ENCODE measurements at places on chromosomes 5 and 9.

GRCh38 chr5:71537687-71538086, 49.5 kb upstream of the MCCC2 start:
- no peak for DNase-seq

GRCh38 chr9:20601292-20601691, 21.0 kb downstream of the MLLT3 start:
- DNase-seq: no peak

DNA sequence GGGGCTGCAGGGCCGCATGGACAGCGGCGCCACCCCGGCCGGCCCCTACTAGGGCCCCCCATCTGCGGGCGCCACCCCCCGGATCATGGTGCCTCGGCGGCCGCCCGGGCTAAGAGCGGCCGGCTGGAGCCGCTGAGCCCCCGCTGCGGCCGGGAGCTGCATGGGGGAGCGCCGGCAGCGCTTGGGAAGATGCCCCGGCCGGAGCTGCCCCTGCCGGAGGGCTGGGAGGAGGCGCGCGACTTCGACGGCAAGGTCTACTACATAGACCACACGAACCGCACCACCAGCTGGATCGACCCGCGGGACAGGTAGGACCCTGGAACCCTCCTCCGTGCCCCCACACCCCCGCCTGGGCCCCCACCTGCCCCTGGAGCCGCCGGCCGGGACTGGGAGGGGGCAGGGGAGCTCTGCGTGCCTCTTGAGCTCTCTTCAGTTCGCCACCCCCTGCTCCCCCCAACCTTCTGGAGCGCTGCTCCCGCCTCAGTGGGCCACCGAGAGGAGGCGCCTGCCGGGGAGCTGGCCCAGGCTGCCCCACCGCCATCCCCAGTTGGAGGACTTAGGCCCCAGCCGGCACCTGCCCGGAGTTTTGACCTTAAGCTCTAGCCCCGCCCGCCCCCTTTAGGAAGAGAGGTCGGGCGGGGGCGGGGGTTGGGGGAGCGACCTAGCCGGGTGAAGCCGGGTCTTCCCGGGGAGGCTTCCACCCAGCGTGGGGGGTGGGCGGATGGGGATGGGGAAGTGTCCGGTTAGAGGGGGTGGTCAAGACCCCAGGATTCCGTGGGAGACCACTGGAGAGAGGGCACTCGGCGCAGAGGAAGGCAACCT, 730 bp downstream of the WWC1 start:
- no peak for DNase-seq

DNA sequence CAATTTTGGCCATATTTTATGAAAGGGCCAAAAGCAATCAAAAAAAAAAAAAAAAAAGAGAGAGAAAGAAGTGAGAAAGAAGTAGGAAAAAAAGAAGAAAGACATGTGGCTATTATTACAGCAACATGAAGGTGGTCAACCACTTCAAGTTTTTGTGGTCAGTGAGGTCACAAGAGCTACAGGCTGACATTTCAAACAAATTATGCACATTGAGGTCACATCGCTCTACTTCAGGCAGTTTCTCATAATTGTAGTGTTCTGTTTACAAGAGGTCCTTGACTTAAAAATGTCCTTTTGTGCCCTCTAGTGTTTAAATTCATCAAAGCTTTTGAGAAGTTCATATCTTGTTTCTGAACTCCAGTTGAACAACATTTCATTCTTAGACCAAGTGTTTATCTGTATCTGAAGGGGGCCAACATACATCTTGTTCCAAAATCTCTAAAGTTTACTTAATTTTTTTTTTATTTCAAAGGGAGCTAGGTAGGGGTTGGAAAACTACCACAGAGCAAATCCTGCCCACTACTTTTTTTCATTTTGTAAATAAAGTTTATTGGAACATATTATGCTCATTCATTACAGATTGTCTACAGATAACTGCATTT, 513.1 kb downstream of the PDE4D start:
- DNase-seq: no peak

DNA sequence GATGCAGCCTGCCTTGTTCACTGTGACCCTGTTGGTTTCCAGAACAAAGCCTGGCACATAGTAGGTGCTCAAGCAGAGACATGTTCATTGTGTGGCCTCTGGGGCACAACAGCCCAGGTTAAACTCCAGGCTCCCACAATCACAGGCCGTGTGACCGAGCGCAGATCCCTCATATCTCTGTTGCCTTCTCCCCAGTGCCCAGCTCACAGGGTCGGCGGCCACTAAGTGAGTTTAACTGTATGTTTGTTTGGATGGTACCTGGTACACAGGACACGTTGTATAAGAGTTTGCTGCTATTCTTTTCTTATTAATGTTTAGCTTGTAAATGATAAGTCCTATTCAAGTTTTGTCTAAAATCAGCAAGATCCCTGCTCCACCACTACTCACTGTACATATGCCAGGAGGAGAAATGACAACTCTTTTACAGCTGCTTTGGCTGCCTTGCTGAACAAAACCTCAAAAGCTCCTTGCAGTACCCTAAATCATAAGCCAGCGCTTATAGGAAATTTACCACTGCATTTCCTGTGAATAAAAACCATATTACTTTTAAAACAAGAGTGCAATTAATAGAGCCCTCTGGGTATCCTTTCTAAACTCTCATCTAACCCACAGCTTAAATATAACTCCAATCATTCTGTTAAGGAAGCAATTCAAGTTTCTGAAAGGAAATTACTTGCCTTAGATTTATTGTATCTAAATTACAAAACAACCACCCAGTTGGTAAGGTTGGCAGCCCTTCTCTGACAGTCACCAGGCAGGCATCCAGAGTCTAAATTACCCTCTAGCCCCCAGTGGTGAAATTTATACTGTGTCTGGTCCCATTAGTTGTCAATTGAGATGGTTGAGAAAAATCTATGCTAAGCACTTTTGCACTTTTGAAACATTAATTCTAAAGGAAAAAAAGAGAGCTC, 379.4 kb downstream of the SEMA5A start:
- no peak for DNase-seq

GRCh38 chr5:134124289-134125038, 10.0 kb downstream of the TCF7 start:
- no peak for DNase-seq

- DNase-seq: no peak
Measured at GRCh38 chr9:128634651-128635262, 21.9 kb downstream of the DYNC2I2 start.
